Mammary microvascular endothelial cell (primary cell): ENCODE measurements at places on chromosomes 13 and 19. TPM values are rescaled to one million over a fixed set of nuclear protein-coding genes. Genes with fewer than 3 reads are reported as not detected.

TYROBP gene
- not detected in 2 replicates for total RNA-seq

RASL11A gene
- 5.8 and 6.4 TPM in 2 replicates for total RNA-seq

FGF14 gene
- total RNA-seq = under 0.01 and 0.13 TPM in 2 replicates

PGLYRP1 gene
- total RNA-seq = not detected in 2 replicates

FREM2 gene
- total RNA-seq = not detected in 2 replicates

RPL18 gene
- 2,122 and 2,588 TPM in 2 replicates for total RNA-seq

ARL11 gene
- 0.27 and 0.89 TPM in 2 replicates for total RNA-seq

ZNF730 gene
- total RNA-seq = 2.0 and 2.4 TPM in 2 replicates

KLF1 gene
- total RNA-seq = not detected in 2 replicates

PDX1 gene
- not detected in 2 replicates for total RNA-seq

TMEM255B gene
- total RNA-seq = 22.0 and 31.4 TPM in 2 replicates

CD70 gene
- 0.33 and 2.8 TPM in 2 replicates for total RNA-seq

LILRA2 gene
- total RNA-seq = not detected in 2 replicates

ACER1 gene
- total RNA-seq = not detected in 2 replicates

CPB2 gene
- total RNA-seq = not detected in 2 replicates

TSEN34 gene
- 92.1 and 103 TPM in 2 replicates for total RNA-seq

STARD13 gene
- total RNA-seq = 21.8 and 26.9 TPM in 2 replicates

PIP5K1C gene
- total RNA-seq = 33.5 and 38.7 TPM in 2 replicates

CCDC122 gene
- 3.8 and 5.2 TPM in 2 replicates for total RNA-seq

CCL25 gene
- total RNA-seq = not detected in 2 replicates
